Cardiac fibroblast (primary cell): ENCODE measurements at places on chromosomes 4 and X.

- DNase-seq = peak; percentile 85
Observed at GRCh38 chr4:98939892-98940298, 11.0 kb upstream of the EIF4E start.

DNA sequence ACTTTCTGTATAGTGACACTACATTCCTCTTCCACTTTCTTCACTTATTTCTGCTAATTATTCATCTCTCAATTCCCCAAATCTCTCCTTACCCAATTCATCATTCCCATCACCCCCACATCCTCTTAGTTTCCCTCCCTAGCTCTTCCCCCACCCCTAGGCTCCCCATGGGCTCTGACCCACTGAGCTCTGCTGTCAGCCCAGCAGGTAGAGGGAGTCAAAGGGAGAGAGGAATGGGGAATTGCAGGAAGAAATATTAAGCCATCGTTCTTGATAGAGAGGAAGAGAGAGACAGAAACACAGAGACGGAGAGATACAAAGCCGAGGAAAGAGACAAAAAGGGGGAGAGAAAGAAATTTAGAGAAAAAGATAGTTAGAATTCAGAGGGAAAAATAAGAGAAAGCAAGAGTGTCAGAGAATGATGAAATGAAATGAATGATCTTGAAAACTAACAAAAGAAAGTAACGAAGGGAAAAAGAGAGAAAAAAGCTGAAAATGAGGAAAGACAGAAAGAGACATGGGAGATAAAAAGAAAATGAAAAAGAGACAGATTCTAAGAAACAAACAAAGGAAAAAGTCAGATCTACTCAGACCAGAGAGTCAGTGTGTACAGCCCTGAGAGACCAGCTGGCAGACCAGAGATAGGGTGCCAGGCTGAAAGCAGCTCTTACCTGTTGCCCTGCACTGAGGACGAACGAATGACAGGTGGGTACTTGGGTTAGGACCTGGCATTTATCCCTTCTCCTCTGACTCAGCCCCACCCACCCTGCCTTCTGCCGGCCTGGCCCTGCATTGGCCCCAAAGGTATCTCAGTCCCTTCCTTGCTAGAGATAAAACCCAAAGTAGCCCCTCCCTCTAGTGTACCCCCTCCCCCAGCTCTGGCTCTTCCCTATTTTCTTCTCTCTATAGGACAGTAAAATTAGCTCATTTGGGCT lies at the start of gene ALAS2:
ALAS2 (minus strand) TSS at position 707 of the 935 bp plus-strand sequence. CDS start 4,977 bp downstream, outside the sequence.
- no peak for DNase-seq

DNA sequence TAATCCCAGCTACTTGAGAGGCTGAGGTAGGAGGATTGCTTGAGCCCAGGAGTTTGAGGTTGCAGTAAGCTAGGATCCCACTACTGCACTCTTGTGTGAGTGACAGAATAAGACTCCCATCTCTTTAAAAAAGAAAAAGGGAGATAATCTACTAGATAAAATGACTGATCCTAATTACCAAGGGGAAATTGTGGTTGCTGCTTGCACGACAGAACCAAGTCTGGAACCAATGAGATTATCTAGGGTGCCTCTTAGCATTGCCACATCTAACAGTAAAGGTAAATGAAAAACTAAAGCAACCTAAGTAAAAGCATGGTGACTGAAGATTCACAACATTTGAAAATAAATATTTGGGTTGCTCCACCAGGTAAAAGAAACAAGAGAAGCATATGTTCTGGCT lies 185.1 kb downstream of the PDHA2 start:
- no peak for DNase-seq

GRCh38 chr4:140243278-140243753 lies 89.3 kb upstream of the MAML3 start:
- no peak for DNase-seq

DNA sequence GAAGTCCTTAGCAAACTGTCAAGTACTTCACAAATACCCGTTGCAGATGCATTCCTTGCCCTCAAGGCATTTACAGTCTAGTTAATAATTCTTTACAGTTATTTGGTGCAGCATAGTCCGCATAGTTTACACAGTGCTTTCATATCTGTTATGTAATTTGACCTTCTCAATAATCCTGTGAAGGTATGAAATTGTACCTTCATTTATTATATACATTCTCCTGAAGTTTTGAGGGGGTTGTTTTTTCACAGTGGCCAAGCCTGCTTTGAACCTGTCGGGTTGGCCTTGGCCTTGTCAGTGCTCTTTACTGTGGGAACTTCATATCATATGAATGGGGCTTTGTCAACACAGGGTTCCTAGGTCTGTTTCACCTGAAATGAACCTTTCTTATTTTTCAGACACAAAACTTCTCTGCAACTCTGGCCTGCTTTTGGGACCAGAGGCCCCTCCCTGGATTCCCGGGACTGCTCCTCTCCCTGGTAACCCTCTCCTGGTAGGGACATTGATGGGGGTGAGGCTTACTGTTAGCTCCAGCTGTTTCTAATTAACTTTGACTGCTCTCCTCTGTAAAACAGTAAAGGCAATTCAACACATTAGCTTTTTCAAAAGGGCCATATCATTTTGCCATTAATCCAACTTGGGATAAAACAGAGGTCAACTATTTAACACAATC lies 9.1 kb downstream of the IGFBP7 start:
- peak; percentile 32 for DNase-seq

DNA sequence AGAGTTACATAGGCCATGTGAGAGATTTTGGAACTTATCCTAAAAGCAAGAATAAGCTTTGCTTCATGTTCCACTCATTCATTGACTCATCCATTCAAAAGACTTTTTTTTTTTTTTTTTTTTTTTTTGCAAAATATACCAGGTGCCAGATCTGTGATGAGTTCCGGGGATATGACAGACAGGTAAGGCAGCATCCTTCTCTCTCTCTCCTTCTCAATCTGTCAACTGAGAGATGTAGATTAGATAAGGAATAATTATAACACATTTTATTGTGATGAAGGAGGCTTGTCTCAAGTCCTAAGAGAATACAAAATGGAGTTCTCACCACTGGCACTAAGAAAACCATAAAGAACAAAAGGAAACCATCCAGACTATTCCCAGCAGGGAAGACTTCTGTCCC lies 190.2 kb upstream of the CPEB2 start:
- no peak for DNase-seq

GRCh38 chrX:16822723-16823122 lies 36.5 kb downstream of the TXLNG start:
- peak; percentile 88 for DNase-seq

DNA sequence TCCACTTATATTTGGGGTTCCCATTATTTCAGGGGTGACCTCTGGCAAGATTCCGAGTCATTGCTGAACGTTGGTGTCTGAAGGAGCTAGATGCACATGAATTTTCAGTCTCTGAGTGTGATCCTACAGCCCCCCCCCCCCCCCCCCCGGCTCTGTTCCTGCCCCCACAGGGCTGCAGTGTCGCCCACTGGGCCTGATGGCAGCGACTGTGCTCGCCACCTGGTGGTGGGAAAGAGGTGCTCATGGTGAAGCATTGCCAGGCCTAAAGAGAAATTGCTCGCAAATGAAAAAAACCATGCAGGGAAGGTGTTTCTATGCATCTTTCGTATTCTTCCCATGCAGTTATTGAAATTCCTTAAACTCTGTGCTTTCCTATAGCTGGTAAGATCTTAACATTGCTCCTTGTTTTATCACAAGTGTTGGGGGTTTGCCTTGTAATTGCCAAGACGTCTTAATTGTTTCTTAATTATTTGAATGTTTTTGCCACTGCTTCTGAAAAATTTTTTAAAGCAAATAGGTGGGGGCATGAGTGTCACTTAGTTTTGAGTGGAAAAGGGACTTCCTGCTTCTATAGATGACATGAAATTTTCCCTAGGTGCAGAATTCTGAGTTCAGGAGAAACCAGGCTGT lies 63.2 kb downstream of the CLDN22 start:
- peak; percentile 69 for DNase-seq

GRCh38 chrX:99698451-99698850 lies 711.6 kb downstream of the PCDH19 start:
- DNase-seq = no peak

DNA sequence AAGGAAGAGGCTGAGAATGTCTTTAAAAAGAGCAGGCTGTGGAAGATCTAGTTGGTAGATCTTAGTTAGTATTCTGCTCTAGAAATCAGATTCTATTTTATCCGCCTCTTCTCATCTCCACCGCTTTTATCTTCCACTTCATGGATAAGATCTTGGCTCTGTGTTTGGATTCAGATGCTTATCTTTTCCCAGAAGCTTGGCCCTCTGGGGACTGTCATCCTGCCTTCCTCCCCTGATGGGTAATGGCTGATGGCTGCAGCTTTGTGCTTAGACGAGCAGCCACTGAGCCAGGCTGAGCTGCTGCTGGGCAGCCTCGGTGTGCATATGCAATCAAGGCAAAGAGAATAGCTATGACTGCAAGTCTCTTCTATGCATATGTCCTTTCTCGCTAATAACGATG lies 23.5 kb downstream of the TRIML1 start:
- no peak for DNase-seq

DNA sequence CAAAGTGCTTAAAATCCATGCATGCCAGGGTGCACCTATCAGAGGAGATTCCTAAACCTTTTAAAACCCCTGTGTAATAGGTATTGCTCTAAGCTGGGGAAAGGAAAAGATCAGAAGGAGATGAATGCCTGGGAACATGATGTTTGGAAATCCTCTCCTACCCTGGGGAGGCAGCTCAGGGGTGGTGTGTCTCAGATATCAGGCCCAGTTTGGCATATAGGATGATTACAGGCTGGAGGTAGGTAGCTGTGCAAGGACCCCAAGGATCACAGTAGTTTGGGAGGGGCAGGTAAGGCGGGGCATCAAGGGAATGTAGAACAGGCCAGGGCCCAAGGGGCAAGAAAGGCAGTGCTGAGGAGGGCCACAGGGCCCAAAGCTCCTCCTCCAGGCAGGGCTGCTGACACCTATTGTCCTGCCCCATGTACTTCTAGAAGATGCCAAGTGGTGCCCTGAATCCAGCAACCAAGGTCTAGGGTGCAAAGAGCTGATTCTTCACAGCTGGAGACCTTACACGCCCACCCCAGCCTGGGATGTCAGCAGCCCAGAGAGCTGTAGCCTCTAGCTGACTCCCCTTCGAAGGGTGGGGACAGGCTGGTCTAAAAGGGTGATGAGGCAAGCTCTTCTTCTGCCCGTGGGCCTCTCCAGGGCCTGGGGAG lies 17.6 kb downstream of the SASH3 start:
- no peak for DNase-seq

- no peak for DNase-seq
Observed at GRCh38 chrX:18691431-18691830, 16.0 kb upstream of the PPEF1 start.

- DNase-seq = peak; percentile 74
Observed at GRCh38 chrX:15404401-15405096, 20.3 kb upstream of the VEGFD start.

GRCh38 chr4:175509320-175509719 lies 302.7 kb downstream of the GPM6A start:
- no peak for DNase-seq

DNA sequence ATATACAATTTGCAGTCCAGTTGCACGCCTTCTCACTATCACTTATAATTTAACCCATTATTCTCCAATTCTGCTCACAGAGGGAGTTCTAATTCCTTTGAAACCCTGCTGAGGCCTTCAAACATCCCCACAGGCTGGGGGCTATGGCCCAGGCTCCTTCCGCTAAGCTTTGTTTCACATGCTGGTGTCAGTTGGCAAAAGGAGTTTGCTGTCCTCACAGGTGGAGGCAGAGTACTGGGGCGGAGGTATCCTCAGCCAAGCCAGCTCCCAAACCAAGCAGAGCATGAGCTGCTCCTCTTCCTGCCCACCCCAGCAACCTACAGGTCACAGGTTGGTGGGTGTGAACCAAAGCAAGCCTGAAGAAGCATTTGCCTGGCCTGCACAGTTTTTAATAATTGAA lies 21.5 kb downstream of the BTC start:
- no peak for DNase-seq

DNA sequence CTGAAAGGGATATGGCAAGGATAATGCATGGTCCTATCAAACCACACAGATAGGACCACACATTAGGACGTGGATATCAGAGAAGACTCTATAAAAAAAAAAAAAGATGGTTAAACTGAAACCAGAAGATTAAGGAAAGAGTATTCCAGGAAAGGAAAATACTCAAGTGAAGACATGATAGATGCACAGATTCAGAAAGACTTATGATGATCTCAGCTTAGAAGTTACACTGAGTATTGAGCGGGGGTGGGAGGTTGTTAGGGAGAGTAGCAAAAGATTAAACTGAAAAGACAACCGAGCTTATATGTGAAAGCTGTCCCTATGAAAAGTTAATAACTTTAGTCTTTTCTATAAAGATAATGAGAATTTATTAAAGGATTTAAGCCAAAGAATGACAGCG lies 211.0 kb upstream of the EMCN start:
- no peak for DNase-seq

DNA sequence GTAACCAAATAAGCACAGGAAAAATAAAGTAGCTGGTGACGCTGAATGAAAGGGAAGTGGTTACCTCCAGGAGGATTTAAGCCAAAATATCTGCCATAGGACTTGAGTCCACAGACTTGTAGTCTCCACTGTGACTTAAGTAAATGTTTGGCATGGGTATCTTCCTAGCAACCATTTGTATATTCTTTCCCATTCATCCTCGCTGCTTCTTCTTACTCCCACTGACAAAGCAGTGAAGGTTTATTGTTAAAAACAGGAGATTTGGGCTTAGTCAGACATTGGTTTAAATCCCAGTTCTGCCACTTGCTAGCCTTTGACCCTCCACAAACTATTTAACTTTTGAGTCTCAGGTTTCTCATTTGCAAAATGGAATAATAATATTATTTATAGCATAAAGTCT lies 22.3 kb downstream of the COL4A6 start:
- DNase-seq = peak; percentile 67

GRCh38 chrX:63713526-63713925 lies 71.5 kb downstream of the ARHGEF9 start:
- peak; percentile 3 for DNase-seq

- no peak for DNase-seq
Observed at GRCh38 chr4:6280365-6280996, 10.8 kb downstream of the WFS1 start.

- no peak for DNase-seq
Observed at GRCh38 chr4:41572516-41572915, 34.6 kb downstream of the LIMCH1 start.

DNA sequence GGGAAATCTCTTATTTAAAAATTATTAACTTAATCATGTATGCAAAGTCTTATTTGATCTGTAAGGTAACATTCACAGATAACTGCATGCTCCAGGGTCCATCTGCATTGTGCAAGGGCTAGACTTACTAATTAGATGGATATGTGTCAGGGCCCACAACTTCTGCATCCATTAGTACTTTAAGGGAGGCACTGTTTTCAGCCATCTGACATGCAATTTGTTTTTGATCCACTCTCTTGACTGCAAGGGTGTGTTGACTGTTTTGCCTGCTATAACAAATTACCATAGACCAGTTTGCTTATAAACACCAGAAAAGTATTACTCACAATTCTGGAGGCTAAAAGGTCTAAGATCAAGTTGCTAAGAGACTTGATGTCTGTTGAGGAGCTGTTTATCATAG lies 542.1 kb upstream of the HS3ST1 start:
- no peak for DNase-seq

GRCh38 chr4:89514811-89515210 lies 207.2 kb upstream of the GPRIN3 start:
- DNase-seq = no peak
